Foreskin keratinocyte (primary cell): ENCODE measurements at places on chromosomes 1 and 21. TPM values are rescaled to one million over a fixed set of nuclear protein-coding genes. Genes with fewer than 3 reads are reported as not detected.

Gene NCMAP
- total RNA-seq, result 0.04 and 0.10 TPM in 2 replicates

Gene KCNJ15
- total RNA-seq, result 35.6 and 42.7 TPM in 2 replicates

Gene IL20
- total RNA-seq, result 0.41 and 0.74 TPM in 2 replicates

Gene SLC37A1
- 5.4 and 7.5 TPM in 2 replicates for total RNA-seq

Gene AGMAT
- total RNA-seq, result 1.1 TPM in 2 replicates

Gene OPTC
- not detected in 2 replicates for total RNA-seq

Gene CHIA
- total RNA-seq, result not detected in 2 replicates

Gene ARTN
- total RNA-seq, result 133 and 138 TPM in 2 replicates

Gene NOTCH2
- 44.0 and 51.0 TPM in 2 replicates for total RNA-seq

Gene CCDC17
- 0.46 and 0.48 TPM in 2 replicates for total RNA-seq

Gene ADORA1
- 0.21 and 0.71 TPM in 2 replicates for total RNA-seq

DNA sequence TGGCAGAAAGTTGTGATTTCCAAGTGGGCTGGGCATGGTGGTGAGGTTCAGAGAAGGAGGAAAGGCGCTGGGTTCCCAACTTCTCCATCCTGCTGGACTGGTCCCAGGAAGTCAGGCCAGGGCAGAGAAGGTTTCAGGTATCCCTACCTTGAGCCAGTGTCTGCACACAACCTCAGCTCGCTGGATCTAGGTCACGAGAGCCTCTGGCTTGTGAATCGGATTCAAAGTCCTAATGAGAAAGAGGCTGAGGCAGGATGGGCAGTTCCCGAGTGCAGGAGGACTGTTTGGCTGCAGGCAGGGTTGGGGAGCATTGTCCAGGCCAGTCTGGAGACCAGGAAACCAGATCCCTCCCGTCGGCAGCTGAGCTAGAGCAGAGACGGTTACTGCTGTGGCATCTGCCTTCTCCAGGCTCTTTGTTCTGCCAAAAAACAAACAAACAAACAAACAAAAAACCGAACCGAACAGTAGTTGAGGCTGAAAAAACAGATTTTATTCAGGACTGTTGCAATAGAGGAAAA lies 19.5 kb upstream of the IGSF21 start:
- DNase-seq, result no peak

DNA sequence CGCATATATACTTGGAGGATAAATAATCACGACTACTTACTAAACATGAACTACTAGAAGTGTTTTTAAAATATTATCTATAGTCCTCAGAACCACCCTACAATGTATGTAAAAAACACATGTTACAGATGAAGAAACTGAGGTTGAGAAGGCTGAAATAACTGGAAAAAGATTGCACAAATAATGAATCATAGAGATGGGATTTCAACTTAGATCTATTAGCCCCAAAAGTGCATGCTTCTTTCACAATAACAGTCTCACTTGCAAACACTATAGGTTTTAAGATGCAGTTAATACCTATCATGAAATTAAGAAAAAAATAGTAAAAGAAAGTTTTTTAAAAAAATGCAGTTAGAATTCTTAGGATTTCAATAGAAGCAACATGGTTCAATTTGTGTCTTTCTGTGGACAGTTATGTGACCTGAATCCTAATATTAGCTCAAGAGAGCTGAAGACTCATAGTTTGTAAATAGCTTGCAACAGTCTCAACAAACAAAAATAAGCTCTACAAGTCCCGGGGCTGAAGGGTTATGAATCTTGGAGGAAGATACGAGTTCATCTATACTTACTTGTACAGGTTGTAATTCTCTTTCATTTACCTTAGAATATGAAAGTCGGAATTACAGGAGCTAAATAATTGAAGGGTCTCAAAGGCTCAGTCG lies 58.6 kb upstream of the NTPCR start:
- DNase-seq, result no peak

GRCh38 chr1:180415236-180415848 lies 87.0 kb downstream of the ACBD6 start:
- DNase-seq, result no peak

GRCh38 chr1:53335661-53336060 lies 7.8 kb upstream of the LRP8 start:
- DNase-seq, result no peak

GRCh38 chr1:230746617-230747016 lies 571 bp upstream of the CAPN9 start:
- DNase-seq, result no peak

- DNase-seq, result no peak
These were observed 1.1 kb downstream of the MGST3 start for GRCh38 chr1:165632152-165632469.

DNA sequence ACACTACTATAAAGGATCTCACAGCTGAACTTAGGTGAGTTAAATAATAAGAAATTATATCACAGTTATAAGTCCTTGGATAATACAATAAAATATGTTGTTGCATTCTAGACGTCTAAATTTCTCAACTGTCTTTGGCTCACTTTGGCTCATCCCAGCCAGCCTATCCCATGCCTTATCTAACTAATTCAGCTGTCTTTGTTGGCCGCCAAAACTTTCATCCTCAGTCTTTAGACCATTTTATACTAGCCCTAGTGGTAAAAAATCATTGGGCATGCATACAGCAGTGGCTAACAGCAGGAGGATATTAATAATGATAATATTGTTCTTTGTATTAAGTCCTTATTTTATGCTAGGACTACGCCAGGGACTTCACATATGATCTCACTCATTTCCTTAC lies 59.3 kb downstream of the CCDC18 start:
- no peak for DNase-seq

- no peak for DNase-seq
These were observed 125.2 kb downstream of the MAP3K21 start for GRCh38 chr1:233452724-233453123.

- DNase-seq, result no peak
These were observed 43.2 kb upstream of the VAMP3 start for GRCh38 chr1:7727809-7728471.
